ENCODE measurements at places on chromosomes 16 and 17. TPM values are rescaled to one million over a fixed set of nuclear protein-coding genes. Genes with fewer than 3 reads are reported as not detected.

TCAP gene
- 1.3 TPM for polyA plus RNA-seq

KRTAP16-1 gene
- polyA plus RNA-seq: not detected

DNA sequence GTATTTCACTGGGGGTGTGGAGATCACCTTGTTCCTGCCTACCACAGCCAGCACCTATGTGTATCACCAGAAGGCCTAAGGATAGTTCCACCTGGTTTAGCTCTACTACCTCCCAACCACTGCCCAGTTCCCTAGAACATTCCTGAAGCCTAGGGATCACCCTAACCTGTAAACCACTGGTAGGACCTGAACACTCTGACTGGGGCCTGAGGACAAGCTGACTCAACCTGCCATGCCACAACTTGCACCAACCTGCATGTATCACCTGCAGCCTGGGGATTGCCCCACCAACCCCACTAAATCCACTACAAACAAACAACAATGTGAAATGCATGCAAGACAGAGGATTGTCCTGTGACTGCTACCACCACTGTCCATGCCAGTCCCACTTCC, 128.1 kb downstream of the KIF2B start:
- DNase-seq: no peak

- DNase-seq: no peak
Observed at GRCh38 chr16:84234321-84235241, 5.2 kb downstream of the KCNG4 start.

- DNase-seq: no peak
Observed at GRCh38 chr16:20289571-20289970, 37.7 kb downstream of the GP2 start.

- no peak for DNase-seq
Observed at GRCh38 chr17:65071861-65072260, 15.3 kb upstream of the GNA13 start.

- no peak for DNase-seq
Observed at GRCh38 chr17:14329900-14330491, 29.1 kb downstream of the HS3ST3B1 start.

- no peak for DNase-seq
Observed at GRCh38 chr17:72884066-72884465, 208.4 kb downstream of the SLC39A11 start.

GRCh38 chr17:19724501-19725420, 8.4 kb upstream of the SLC47A2 start:
- DNase-seq: no peak

DNA sequence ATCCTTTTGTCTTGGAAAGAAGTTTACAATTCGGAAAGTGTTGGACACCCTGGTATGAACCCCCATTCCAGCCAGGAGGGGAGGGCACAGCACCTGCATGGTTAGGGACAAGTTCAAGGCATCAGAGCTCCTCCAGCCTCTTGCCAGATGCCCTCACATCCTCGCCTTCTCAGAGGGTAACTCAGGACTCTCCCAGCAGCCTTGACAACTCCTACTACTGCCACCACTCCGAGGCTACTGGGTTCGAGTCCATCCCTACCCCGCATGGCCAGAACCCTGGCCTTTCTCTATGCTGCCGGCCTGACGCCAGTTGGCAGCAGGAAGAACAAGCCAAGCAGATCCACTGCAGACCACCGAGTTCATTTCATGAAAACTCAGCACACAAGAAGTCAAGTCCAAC, 34.1 kb downstream of the AXIN2 start:
- DNase-seq: no peak

DNA sequence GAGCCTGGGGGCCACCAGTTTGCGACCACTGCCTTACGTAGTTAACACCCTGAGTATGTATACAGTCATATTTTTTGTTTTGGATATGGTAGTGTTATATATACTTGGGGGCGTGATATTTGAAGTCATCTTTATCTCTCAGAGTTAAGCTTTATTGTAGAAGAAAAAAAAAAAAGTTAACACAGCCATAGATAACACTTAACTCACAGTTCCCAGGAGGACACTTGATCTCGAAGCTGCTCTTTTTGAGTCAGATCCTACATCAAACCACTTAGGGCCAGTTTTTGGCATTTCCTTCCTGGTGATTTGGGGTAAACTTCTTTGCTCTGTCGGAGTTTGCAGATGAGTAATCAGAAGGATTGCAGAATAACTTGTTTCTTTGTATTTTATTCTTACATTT, 5.8 kb downstream of the ITPRIPL2 start:
- DNase-seq: no peak

GRCh38 chr17:520447-521182, 168.0 kb upstream of the RPH3AL start:
- DNase-seq: no peak

DNA sequence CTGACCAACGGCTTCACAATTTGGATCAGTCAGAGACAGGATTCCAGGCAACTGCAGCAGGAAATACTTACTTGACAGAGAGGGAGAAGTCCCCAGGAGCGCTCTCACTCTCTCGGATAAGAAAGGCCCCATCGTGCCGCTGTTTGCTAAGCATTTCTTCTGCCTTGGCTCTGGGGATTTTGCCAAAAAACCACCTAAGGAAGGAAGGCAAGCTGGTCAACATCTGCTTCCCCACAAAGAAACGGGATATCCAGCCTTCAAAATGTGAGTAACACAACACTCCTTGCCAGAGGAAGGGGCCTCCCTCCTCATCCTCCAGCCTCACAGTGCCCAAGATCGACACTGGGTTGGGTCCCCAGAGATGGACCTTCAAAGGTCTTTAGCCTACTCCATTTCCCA, 36.6 kb upstream of the SLC25A19 start:
- no peak for DNase-seq

Data from right renal pelvis (tissue), 4 donors.